Astrocyte of the spinal cord (primary cell): ENCODE measurements at places on chromosomes 12 and 14.
A peak's percentile ranks its signal among the peaks of the same experiment; 100 is the strongest.

- DNase-seq = peak; percentile 52
Observed at GRCh38 chr14:54610051-54610977, 43.4 kb downstream of the SAMD4A start.

GRCh38 chr12:3202734-3203446 is 125.7 kb downstream of the TSPAN9 start:
- DNase-seq = peak; percentile 54

- peak; percentile 43 for DNase-seq
Observed at GRCh38 chr12:67068761-67069450, 200.3 kb upstream of the CAND1 start.

- no peak for DNase-seq
Observed at GRCh38 chr12:54437243-54437642, 18.2 kb upstream of the ITGA5 start.

DNA sequence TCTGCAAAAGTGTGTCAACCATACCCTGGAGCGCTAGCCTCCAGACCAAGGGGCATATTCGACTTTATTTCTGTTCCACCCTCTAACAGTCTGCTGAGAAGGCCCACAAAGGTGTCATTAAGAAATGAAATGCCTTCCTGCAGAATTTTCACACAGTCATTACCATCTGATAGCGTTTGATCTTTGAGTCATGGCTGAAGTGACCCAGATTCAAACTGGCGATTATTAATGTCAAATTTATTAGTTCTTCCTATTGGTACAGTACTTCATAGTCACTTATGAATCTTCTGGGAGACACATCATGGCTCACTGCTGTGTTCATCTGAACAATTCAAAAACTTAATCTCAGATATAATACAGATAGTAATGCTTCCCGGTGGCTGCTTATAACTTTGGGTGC is 13.2 kb downstream of the PRICKLE1 start:
- no peak for DNase-seq

DNA sequence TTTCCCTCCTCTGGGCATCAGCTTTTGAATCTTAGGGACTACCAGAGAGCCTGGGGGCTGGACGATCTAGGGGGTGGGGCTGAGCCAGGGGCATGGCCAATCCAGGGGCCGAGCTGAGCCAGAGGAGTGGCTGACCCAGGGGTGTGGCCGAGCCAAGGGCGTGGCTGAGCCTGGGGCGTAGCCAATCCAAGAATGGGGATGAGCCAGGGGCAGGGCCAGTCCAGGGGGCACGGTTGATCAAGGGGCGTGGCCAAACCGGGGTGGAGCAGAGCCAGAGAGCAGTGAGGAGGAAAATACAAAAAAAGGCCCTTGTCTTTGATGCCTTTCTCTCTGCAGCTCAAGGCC is 219.3 kb upstream of the NOS1 start:
- DNase-seq = no peak

DNA sequence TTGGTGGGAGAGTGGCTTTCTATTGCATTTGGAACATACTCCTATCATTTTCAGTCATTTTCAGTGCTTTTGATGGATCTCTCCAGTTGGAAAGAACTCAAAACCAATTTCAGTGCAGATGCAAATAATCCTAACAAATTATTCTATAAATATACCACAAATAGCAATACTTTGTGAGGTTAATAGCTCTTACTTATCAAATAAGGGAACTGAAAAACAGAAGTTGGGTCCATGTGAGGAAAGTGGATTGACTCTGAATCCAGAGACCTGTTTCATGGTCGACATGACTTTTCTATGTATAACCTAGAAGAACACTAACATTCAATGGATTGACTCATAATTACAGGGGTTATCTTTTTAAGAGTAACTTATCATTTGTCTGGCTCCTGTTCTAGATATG is 248.6 kb downstream of the EGLN3 start:
- DNase-seq = no peak

- no peak for DNase-seq
Observed at GRCh38 chr12:55652352-55652751, 15.7 kb downstream of the OR10P1 start.

DNA sequence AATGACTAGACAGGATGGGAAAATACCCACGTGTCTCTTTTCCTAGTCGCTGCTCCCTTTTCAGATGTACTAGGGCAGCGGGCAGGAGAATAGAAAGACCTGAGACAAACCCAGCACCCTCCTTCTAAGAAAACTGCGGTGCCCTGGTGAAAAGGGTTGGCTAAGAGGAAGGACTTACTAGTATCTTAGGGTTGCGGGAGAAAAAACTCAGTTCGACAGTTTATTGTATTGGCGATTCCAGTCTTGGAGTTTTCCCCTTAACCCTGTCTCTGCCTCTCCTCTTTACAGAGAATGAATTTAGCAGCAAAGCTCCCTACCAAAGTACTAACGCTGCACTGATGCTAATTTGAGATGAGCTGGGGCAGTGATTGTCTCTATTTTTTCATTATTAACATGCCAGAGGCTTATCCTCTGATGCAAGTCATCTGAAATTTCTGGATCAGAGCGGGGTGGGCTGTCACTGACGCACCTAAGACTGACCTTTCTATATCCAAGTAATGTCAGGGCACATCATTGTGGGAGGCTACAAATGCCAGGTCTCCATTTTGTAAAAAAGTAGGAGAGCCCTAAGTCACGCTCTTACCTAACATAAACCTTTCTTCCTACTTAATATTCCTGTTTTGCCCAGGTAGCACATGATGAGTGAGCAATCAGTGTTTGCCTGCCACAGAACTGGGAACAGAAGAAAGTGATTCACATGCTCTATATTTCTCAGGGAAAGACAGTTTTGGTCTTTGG is 916 bp upstream of the PAWR start:
- peak; percentile 55 for DNase-seq
